Activated CD4-positive, alpha-beta memory T cell treated with anti-CD3 and anti-CD28 coated beads, Interleukin-2, amount 10 ng/mL, durations not matched to agents 7 days and 5 days (primary cell): ENCODE measurements at places on chromosomes 12 and 14. TPM values are rescaled to one million over a fixed set of nuclear protein-coding genes. Genes with fewer than 3 reads are reported as not detected.

GRCh38 chr12:123998344-123998990 is 25.5 kb downstream of the ZNF664 start:
- peaks cover 14% of the 10 kb centered on the region for H3K4me1 ChIP-seq
- no peaks in the 10 kb centered on the region for H3K27me3 ChIP-seq
- H3K36me3 ChIP-seq, result peaks cover 5% of the 10 kb centered on the region
- H3K27ac ChIP-seq, result no peak overlapping the region
- DNase-seq, result no peak
- H3K4me3 ChIP-seq, result no peak overlapping the region

GRCh38 chr12:42704810-42705401 is 115.4 kb upstream of the PRICKLE1 start:
- H3K36me3 ChIP-seq, result no peaks in the 10 kb centered on the region
- no peaks in the 10 kb centered on the region for H3K27me3 ChIP-seq
- no peaks in the 10 kb centered on the region for H3K4me1 ChIP-seq
- no peak for DNase-seq
- H3K4me3 ChIP-seq, result no peak overlapping the region
- no peak overlapping the region for H3K27ac ChIP-seq

Gene KCNA5
- not detected for total RNA-seq

Gene TRIM9
- 0.20 TPM for total RNA-seq

DNA sequence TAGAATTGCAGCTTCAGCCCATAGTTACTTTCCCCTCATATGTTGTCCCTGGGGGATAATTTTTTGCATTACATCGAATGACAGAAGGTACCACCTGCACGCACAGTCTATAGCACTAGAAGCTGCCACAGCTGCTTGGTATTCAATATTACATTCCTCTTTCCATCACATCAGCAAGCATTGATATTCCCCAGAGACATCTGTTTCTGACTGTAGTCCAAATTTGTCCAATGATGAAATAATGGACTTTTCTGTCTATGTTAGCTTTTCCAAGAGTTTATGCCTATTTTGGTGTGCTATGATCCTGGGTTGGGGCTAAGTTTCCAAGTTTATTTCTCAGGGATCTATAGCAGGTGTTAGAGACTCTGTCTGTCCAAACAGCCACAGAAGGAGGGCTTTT is 335.4 kb downstream of the LRIG3 start:
- DNase-seq, result no peak
- H3K27ac ChIP-seq, result no peak overlapping the region
- no peaks in the 10 kb centered on the region for H3K36me3 ChIP-seq
- H3K4me1 ChIP-seq, result no peaks in the 10 kb centered on the region
- no peaks in the 10 kb centered on the region for H3K27me3 ChIP-seq

Gene BAG5
- 29.1 TPM for total RNA-seq

GRCh38 chr12:121953117-121953692 is 34.8 kb downstream of the CFAP251 start:
- no peak for DNase-seq
- H3K4me3 ChIP-seq, result no peak overlapping the region
- no peak overlapping the region for H3K27ac ChIP-seq
- no peaks in the 10 kb centered on the region for H3K36me3 ChIP-seq

DNA sequence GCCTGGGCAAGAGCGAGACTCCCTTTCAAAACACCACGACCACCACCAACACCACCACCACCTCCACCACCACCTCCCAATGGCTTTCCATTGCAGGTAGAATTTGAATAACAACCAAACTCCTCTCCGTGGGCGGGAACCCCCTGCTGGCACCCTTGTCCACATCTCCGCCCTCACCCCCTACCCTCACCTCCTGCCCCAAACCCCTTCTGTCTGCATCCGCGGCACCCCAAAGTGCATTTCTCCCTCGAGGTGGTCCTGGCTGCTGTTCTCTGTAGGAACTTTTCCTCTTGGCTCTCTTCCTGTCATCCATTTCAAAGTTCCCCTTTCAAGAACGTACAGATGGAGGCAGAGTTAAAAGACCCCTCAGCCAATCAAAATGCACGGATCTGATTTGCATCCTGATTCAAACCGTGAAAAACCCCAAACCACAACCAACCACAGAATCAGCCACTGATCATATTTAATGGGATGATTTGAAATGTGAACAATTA is 3.8 kb downstream of the SDSL start:
- DNase-seq, result no peak
- no peak overlapping the region for H3K4me3 ChIP-seq

Gene TBX3
- not detected for total RNA-seq

DNA sequence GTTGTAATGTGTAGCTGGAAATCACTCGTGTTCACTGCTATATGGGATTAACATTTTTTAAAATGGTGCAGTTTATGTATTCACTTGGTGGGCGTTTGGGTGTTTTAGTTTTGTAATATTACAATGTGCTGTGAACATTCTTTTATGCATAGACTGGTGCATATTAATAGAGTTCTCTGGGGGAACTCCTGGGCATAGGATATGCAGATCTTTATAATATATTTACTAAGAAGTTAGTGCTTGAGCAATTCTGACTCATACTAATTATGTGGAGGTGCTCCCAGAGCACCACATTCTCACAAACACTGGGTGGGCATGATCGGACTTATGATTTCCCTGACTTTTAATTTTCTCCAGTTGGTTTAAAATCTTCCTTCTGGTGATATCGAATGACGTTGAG is 342.3 kb downstream of the PDZRN4 start:
- no peak overlapping the region for H3K27ac ChIP-seq
- no peaks in the 10 kb centered on the region for H3K4me1 ChIP-seq
- H3K27me3 ChIP-seq, result no peaks in the 10 kb centered on the region
- no peak overlapping the region for H3K4me3 ChIP-seq

Gene FGF6
- total RNA-seq, result not detected

Gene DDX23
- total RNA-seq, result 127 TPM

GRCh38 chr12:32332446-32332845 is 66.9 kb upstream of the FGD4 start:
- no peaks in the 10 kb centered on the region for H3K36me3 ChIP-seq
- H3K27me3 ChIP-seq, result no peaks in the 10 kb centered on the region
- no peak overlapping the region for H3K4me3 ChIP-seq
- no peak overlapping the region for H3K27ac ChIP-seq
- peaks cover 8% of the 10 kb centered on the region for H3K4me1 ChIP-seq
- no peak for DNase-seq

- H3K27me3 ChIP-seq, result peaks cover 9% of the 10 kb centered on the region
- no peaks in the 10 kb centered on the region for H3K4me1 ChIP-seq
- DNase-seq, result no peak
- no peak overlapping the region for H3K4me3 ChIP-seq
- no peaks in the 10 kb centered on the region for H3K36me3 ChIP-seq
These were observed 124.3 kb upstream of the SLC38A4 start for GRCh38 chr12:46950094-46950493.

Gene PWP1
- 34.5 TPM for total RNA-seq

- H3K36me3 ChIP-seq, result no peaks in the 10 kb centered on the region
- H3K4me1 ChIP-seq, result peaks cover 5% of the 10 kb centered on the region
- peaks cover 3% of the 10 kb centered on the region for H3K27me3 ChIP-seq
- no peak overlapping the region for H3K4me3 ChIP-seq
These were observed 43.9 kb upstream of the PLEKHG6 start for GRCh38 chr12:6266541-6266966.

- peaks cover 45% of the 10 kb centered on the region for H3K4me1 ChIP-seq
- H3K27ac ChIP-seq, result peak overlapping the region; percentile 81
- DNase-seq, result no peak
- H3K27me3 ChIP-seq, result no peaks in the 10 kb centered on the region
- H3K4me3 ChIP-seq, result no peak overlapping the region
These were observed 9.3 kb downstream of the TPCN1 start for GRCh38 chr12:113230315-113231234.

Gene SLC10A1
- not detected for total RNA-seq

Gene GYS2
- total RNA-seq, result not detected
